HS-27A (cell line): ENCODE measurements at places on chromosomes 2 and 18.

- DNase-seq: no peak
Observed at GRCh38 chr2:217632043-217632442, 370.8 kb downstream of the TNS1 start.

DNA sequence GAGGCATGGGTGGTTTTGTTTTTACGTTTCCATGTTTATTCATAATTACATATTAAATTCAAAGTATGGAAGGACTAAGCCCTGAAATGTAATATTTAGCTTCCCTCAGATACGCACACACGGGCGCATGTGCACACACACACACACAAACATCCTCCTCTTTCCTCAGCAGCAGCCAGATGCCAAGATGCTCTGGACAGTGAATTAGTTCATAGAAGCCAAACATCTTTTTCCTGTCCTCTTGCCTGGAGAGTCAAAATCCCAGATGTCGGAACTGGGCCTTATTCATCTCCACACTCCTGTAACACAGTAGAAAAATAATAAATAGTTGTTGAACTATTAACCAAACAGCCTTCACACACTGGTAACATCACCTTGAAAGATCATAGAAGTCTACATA, 273.1 kb downstream of the SP3 start:
- DNase-seq: no peak

GRCh38 chr2:24761866-24762265, 31.3 kb downstream of the PTRHD1 start:
- DNase-seq: no peak

GRCh38 chr2:105375001-105375561, 23.8 kb downstream of the FHL2 start:
- no peak for DNase-seq

GRCh38 chr18:78789850-78790249, 189.8 kb upstream of the SALL3 start:
- DNase-seq: no peak

DNA sequence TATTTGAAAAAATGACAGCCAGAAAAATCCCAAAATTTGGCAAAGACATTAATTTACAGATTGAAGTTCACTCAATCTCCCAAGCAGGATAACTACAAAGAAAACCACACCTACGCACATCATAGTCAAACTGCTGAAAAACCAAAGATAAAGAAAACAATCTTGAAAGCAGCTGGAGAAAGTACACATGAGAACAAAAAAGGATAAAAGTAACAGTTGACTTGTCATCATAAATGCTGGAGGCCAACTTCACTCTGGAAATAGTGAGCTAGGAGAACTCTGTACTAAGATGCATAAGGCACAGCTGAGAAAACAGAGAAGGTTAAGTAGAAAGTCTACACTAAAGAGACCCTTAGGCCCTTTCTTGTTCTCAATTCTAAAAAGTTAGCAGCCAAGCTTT, 73.1 kb downstream of the TLK1 start:
- no peak for DNase-seq

DNA sequence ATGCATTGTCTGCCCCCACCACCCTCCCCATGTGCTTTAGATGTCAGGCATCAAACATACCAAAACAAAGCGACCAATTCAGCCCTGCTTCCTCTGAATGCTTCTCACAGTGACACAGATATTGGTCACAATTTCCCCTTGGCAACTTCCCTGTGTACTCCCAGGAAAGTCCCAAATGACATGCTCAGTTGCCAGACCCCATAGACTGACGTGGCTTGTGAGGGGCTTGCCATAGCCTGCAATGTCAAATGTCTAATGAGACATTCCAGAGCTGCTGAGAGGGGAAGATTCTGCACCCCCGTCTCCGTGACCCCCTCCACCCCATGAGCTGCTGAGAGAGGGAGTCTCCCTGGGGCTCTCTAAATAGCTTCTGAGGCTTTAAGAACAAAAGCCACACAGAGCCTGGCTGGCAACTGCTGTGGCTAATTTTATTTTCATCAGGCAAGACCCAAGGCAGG, 47.3 kb downstream of the RFTN2 start:
- DNase-seq: no peak

GRCh38 chr2:176461098-176461808, 192.0 kb downstream of the MTX2 start:
- peak; percentile 40 for DNase-seq

GRCh38 chr18:63697097-63697660, 5.6 kb upstream of the SERPINB11 start:
- DNase-seq: peak; percentile 33

GRCh38 chr18:64852281-64852680, 703.4 kb upstream of the LINC00305 start:
- DNase-seq: no peak

DNA sequence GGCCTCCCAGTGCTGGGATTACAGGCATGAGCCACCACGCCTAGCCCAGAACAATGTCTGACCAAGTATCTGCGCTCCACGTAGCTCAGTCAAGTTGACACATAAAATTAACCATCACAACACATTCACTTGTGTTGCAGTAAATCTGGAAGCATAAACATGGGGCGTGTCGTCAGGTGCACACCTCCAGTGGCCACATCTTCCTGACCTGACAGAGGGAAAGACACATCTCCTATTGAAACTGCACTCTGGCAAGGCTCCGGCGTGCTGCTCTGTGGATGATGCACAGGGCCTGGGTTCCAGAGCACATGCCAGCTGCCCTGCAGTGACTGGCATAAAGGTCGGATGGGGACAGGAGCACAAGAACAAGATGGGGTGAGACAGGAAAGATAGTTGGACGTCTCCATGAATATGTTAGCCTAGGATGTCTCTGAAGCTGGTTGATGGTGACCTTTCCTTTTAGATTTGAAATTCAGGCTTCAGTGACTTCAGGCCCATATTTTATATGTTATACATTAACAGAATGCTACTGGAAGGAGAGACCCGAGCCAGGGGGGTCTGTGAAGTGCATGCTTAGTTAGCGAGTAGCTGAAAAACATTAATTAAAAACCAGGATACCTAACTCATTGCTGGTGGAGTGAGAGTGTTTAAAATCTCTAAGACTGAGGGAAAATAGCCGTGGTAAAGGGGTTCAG, 10.9 kb downstream of the IMPA2 start:
- no peak for DNase-seq

DNA sequence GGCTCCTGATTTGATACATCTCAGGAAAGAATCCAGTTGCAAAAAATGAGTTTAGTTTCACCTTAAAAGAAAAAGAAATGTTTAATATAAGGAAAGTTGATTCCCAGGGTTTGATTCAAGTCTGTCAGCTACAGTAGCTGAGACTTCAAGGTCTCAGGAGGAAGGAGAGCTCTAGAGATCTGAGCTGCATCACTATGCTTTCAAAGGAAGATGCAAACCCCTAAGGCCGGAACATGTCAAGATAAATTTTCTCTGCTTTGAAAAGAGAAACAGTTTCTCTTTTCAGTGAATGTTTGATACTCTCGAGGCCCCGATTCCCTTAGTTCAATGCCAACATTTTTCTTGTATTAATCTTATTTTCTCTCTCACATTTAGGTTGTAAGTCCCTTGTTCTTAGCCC, 128.6 kb downstream of the RGPD3 start:
- DNase-seq: no peak

GRCh38 chr18:723541-724080, 11.2 kb upstream of the ENOSF1 start:
- DNase-seq: no peak

- no peak for DNase-seq
Observed at GRCh38 chr2:433216-433615, 145.3 kb upstream of the ALKAL2 start.

- DNase-seq: no peak
Observed at GRCh38 chr2:10761591-10761990, 40.2 kb downstream of the ATP6V1C2 start.

DNA sequence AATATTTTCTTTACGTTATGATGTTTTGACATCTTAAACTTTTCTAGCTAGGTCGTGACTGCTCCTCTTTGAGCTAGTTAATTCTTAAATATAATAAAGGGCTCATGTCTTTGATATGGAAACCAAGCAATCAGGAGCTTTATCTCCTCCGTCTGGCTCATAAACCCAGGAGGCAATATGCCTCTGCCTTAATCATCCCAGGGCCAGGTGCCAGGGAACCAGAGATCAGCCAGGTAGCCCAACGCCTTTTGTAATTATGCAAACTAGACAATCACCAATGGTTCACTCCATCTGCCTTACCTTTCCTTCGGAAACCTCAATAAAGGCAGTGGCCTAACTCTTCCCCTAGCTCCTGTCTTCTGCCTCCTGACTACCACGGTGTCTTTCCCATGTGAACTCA, 213.7 kb downstream of the KCNJ3 start:
- DNase-seq: no peak
